ENCODE measurements at places on chromosomes 12 and 14.

GRCh38 chr14:54660604-54661111 lies 93.7 kb downstream of the SAMD4A start:
- no peak for DNase-seq

DNA sequence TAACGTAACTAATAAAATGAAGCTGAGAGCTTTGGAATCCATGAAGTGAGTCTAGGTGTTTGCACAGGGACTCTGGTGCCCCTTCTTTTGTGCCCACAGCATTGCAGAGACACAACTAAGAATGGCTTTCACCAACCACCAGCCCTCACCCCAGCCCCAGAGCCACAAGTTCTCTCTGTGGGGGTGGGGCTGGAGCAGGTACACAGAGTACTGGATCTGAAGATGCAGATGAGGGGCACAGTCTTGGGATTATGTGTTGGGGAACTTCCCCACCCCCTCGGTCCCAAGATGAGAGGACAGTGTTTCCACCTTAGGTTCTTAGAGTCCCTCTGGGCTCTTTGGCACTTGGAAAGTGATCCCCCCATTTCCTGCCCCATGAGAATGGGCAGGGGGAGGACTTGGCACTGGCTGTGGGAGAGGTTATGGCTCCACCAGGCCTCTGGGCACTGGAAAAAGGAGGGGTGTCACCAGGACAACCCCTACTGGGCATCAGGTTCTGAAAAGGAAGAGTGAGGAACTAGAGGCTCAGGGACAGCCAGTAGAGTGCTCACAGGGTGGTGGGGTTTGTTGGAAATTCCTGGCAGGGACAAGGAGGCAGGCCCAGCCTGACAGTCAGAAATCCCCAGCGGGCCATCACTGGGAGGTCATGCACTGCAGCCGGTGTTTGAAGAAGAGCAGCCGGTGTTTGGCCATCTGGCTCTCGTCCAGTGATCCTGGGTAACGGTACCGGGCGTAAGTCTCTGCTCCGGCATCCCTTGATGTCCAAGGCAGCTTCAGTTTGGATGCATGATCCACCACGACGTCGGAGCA lies 6.7 kb downstream of the B4GALNT1 start:
- no peak for DNase-seq

DNA sequence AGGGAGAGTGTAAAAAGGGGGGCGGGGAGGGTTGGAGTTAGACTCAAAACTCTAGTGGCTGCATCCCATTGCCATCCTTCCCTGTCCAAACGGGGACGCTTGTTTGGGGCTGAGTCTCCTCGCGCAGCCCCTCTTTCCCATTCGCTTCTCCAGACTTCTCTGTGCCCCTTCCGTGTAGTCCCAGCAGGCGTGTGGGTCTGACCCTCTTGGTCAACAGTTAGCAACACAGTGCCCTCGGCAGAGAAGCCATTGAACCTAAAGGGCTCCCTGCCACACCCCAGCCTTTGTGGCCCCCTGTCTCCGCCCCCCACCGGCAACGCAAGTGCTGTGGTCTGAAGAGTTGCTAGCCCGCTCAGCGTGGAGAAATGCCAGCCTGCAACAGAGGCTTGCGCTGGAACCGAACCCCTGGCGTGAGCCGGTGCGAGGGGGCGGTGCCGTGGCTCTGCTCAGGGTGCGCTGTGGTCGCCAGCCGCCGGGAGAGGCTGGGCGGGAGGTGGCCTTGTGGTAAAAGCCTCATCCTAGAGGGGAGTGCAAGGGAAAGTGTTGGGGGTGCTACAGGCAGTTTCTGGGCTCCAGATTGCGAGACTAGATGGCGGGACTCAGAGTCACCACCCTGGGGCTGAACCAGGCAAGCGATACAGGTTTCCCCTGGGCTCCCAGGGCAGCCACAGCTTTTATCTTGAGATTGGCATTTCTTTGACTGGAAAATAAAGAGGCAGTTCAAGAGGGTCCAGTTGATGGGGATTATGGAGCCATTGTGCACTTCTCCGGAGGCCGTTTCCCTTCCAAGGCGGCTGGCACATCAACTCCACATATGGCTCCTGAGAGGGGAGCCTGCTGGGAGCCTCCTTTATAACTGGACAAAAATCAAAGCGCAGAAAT lies 2.1 kb downstream of the PLXNC1 start:
- no peak for DNase-seq

DNA sequence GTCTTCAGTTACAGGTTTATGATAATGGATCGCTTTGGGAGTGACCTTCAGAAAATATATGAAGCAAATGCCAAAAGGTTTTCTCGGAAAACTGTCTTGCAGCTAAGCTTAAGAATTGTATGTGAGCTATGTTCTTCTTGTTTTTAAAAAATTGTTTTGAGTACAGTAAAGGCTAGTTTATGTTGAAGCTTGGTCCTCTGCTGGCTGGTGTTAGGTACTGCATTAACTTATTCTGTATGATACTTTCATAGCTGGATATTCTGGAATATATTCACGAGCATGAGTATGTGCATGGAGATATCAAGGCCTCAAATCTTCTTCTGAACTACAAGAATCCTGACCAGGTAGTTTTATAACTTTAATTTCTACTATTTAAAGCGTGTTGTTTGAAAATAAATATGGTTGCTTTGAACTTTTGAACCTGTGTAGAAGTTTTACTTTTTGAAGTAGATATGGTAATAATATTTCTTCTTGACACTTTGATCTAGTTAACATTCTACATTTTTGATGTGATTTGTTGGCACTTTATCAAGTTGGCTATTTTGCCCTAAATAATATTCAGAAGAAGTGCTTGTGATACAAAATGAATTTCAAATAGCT lies 55.7 kb downstream of the VRK1 start:
- peak; percentile 33 for DNase-seq

- DNase-seq: no peak
These were observed 97.0 kb downstream of the SCARB1 start for GRCh38 chr12:124766727-124767065.

GRCh38 chr14:67358924-67359774 lies 455 bp downstream of the ATP6V1D start:
- DNase-seq: peak; percentile 18

GRCh38 chr14:77580964-77581505 lies 35.4 kb downstream of the SPTLC2 start:
- no peak for DNase-seq

Data from KBM-7 (cell line).